Stimulated activated CD4-positive, alpha-beta T cell treated with anti-CD3 and anti-CD28 coated beads, Interleukin-1b, Interleukin-23, amount 100 ng/mL, for 48 hours (primary cell): ENCODE measurements at places on chromosomes 3 and 15.

DNA sequence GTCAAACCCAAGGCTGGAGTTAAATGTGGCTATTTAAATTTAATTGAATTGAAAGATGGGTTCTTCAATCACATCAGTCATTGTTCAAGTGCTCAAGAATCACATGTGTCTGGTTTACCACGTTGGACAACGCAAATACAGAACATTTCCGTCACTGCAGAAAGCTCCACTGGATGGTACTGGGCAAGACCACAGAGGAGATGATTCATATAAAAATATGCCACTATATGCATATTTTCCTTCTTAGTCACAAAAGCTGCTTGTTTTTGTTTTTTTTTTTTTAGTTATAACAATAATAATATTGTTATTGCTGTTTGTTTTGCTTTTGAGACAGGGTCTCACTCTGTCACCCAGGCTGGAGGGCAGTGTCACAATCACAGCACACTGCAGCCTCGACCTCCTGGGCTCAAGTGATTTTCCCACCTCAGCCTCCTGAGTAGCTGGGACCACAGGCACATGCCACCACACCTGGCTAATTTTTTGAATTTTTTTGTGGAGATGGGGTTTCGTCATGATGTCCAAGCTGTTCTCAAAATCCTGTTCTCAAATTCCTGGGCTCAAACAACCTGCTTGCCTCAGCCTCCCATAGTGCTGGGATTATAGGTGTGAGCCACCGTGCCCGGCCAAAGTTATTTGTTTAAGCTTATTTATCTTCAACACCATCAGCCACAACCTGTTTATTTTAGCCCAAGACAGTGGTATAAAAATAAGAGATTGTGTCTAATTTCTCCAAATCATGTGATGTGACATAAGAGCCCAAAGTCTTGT is 19.4 kb downstream of the RTP3 start:
- DNase-seq, result no peak

GRCh38 chr3:87367736-87368135 is 91.4 kb upstream of the POU1F1 start:
- no peak for DNase-seq

DNA sequence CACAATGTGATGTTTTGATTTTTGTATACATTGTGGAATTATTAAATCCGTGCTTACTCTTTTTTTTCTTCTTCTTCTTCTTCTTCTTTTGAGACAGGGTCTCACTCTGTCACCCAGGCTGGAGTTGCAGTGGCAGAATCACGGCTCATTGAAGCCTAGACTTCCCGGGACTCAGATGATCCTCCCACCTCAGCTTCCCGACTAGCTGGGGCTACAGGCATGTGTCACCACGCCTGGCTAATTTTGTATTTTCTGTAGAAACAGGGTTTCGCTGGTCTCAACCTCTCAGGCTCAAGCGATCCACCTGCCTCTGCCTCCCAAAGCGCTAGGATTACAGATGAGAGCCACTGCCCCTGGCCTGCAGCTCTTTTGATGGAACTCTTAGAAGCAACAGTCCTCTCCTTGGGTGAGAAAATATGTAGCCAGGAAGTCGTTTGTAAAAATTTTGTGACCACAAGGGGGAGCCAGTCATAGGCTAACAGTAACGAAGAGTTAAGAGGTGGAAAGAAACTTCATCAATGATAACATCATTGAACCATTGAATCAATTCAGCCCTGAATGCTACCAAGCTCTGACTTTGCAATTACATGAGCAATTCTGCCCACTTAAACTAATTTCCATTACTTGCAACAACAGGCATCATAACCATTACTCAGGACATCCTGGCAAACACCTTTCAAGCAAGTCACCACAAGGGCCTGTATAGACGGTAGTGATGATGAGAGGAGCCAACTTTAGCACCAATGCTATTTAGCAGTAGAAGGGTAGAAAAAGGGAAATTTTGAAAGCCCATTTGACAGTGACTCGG is 16.7 kb upstream of the CMTM7 start:
- peak; percentile 52 for DNase-seq

GRCh38 chr15:33430577-33430976 is 119.8 kb downstream of the RYR3 start:
- DNase-seq, result no peak

DNA sequence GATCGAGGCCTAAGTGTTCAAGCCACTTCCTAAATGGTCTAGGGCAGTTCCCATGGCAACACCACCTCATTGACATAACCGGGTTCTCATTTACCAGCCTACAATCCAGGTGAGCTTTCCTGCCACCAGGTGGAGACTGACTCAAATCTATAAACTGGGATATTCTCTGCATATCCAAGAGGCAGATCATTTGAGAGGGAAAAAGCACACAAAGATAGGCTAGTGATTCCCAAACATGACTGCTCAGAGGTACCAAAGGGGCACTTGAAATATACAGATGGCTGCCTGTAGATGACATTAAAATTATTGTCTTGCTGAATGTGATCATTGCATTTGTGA is 141.3 kb upstream of the PROK2 start:
- peak; percentile 8 for DNase-seq

- DNase-seq, result no peak
Observed at GRCh38 chr3:94117729-94118128, 54.9 kb downstream of the NSUN3 start.

DNA sequence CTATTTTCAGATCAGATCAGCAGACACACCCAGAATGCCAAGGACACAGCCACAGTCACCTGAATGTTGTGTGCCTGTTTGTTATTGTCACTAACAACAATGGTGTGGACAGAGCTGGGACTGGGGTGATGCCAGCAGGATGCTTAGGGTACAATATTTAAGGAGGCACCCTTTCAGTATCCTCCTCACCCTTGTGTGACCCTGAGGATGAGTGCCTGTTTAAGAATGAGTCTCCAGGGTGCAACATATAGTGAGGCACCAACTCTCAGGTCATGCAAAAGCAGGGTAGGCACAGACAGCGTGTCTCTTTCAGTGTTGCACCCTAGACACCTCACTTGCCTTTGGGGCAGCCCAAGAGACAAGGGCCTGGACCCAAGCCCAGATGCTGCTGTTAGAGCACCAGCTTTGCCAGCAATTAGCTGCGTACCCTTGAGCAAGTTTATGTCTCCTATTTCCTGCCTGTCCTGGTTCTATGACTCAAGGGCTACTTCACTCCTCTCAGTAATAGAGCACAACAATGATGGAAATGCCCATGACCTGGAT is 122.6 kb downstream of the AQP9 start:
- DNase-seq, result no peak

GRCh38 chr3:12553921-12554391 is 2.9 kb upstream of the MKRN2 start:
- no peak for DNase-seq

GRCh38 chr3:99929745-99930139 is 112.1 kb downstream of the CMSS1 start:
- no peak for DNase-seq

- no peak for DNase-seq
Observed at GRCh38 chr3:14538451-14539088, 1.6 kb downstream of the GRIP2 start.

DNA sequence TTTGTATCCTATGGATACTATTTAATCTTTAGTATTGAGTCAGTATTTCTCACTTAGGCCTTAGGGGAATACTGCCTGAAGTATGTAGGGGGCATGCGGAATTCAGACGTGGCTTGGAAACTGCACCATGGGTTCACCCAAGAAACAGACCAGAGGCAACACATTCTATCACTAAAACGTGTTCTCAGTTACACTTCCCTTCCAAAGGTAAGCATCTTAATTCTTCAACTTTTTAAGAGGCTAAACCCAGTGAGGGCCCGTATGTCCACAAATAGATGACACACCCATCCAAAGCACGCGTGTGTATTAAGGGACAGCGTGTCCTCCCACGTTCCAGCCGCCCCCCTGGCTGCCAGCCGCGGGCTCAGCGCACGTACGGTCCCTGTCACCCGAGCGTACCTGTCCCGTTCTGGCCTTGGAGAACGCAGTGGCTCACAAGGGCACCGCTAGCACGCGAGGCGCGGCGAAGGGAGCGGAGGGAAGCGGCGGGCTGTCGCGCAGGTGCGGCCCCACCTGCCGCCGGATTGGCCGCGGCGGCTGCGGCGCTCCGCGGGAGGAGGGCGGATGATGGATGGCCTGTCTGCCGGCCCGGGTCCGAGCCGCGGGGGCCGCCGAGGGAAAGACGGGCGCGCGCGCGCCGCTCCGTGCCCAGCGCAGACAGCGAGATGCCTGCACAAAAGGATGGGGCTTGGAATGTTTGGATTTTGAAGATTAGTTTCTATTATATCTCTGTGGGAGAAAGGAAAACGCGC is 1003.9 kb upstream of the NR2F2 start:
- no peak for DNase-seq

GRCh38 chr3:111874177-111874820 is 15.2 kb downstream of the PHLDB2 start:
- no peak for DNase-seq

DNA sequence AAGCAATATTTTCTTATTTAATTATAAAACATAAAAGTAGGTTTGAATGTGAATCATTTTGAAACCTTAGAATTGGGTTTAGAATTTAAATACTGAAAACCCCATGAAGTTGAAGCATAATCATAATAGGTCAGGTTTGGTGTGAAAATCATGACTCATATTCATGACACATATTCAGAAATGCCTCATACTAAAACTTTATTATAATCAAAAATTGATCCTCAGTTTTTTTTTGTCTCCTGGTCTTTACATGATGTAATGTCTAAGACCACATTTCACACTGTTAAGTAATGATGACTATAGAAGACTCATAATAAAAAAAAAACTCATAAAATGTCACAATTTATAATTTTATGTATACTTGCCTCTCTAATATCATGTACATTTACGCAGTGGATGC is 190.4 kb downstream of the FOXP1 start:
- DNase-seq, result no peak

DNA sequence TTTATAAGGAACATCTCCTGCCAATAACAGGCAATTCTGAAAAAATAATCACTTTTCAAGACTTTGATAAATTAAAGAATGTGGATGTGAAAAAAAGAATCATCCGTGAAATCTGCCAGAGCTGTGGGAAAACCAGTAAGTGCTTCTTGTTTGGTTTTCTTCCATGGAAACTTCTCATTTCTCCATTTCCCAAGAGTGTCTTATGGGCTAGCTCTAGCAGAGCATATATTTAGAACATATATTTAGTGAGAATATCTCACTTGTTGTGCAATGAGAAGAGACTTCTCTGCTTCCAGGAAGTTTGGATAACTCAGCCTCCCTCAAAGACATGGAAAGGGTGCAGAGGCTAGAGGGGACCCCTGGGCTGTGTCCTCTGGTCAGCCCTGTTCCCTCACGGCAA is 49.9 kb downstream of the COL6A5 start:
- DNase-seq, result no peak

DNA sequence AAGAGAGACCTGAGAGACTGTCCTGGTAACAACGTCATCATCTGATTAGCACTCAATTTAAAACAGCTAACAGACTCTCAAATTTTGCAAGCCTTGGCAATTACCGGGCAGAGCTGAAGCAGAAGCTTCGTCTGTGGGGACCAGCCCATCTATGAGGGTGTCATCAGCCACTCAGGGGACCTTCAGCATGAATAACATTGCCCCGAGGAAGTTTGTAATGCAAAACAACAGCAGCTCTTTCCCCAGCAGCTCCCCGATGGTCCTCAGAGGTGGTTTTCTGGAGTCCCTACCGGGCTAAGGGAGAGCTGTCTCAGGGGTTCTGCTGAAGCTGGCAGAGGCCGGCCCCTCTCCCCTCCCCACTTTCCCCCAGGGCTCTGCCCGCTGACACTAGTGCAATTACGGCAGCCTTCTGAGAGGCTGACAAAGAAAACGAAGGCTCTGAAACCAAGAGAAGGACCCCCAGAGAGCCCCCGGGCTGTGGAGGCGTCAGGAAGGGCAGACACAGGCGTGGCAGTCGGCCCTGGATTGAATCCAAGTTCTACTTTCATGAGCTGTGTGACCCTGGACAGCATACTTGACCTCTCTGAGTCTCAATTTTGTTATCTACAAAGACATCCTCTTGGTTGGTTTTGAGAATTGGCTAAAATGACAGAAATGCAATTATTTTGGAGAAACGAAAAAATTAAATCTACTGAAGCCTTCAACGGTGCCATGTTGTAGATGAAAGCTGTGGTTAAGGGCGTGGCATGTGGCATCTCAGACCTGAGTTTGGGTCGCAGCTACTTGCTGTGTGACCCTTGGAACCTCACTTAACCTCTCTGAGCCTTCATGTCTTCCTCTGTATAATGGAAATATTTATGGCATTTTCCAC is 102.1 kb upstream of the TLE3 start:
- no peak for DNase-seq

DNA sequence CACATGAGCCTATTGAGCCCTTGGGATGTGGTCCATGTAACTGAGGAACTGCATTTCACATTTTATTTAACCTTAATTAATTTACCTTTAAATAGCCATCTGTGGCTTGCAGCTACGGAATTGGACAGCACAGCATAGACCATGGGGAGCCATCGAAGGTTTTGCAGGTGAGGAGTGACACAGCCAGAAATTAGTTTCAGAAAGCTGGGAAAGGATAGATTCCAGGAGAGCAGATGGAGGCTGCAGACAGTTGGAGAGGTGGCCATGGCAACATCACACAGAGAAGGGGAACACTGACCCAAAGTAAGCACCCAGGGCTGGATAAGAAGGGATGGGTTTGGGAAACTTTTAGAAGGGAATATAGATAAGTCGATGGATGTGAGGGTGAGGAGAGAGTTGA is 100.1 kb upstream of the SLC6A11 start:
- DNase-seq, result no peak

DNA sequence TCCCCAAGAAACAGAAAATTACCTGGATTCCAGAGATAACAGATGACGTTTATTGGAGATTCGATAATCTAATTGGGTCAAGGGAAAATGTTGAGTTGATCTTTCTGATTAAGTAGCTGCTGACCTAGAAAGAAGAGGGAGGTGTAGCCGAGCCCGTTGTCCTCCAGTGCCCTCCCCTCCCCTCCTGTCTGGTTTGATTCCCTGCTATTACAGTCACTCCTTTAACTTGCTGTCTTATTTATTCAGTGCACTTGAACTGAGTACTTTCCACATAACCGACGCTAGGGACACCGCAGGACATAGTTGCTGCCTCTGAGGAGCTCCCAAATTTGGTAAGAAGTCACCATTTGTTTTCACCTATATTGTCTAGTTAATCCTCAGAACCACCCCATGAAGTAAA is 103.7 kb downstream of the AQP9 start:
- no peak for DNase-seq

- DNase-seq, result no peak
Observed at GRCh38 chr3:153245661-153246060, 83.6 kb downstream of the RAP2B start.

DNA sequence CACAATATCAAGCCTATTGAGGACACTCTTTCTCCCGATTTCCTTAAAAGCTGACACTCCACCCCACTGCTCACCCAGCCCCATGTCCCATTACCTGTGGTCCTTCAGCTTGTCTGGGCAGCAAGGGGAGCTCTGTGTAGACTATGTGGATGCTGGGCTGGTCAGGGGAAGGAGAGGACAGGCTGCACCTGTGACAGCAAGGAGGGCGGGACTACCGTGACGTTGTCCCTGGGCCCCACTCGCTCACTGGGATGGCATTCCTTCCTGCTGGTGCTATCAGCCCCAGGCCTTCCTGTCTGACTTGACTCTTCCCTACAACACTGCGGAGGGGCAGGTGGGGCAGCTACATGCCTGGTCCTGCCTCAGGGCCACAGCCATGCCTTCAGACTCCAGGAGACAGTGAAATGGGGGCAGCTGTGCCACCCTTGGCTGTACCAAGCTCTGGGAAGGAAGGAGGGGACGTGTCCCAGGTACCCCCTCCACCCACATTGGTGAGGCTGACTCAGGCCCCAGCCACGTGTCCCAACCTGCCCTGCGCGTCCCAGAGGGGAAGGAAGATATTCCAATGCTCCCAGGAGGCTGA is at the start of gene TMEM40:
Gene TMEM40 (minus strand): TSS at position 163 of the 583 bp plus-strand sequence. CDS start 9,427 bp downstream, outside the sequence.
- no peak for DNase-seq
